ENCODE measurements at places on chromosomes 2 and 18. TPM values are rescaled to one million over a fixed set of nuclear protein-coding genes. Genes with fewer than 3 reads are reported as not detected.

GRCh38 chr2:26650713-26651469 lies 9.7 kb upstream of the CIB4 start:
- DNase-seq: no peak

DNA sequence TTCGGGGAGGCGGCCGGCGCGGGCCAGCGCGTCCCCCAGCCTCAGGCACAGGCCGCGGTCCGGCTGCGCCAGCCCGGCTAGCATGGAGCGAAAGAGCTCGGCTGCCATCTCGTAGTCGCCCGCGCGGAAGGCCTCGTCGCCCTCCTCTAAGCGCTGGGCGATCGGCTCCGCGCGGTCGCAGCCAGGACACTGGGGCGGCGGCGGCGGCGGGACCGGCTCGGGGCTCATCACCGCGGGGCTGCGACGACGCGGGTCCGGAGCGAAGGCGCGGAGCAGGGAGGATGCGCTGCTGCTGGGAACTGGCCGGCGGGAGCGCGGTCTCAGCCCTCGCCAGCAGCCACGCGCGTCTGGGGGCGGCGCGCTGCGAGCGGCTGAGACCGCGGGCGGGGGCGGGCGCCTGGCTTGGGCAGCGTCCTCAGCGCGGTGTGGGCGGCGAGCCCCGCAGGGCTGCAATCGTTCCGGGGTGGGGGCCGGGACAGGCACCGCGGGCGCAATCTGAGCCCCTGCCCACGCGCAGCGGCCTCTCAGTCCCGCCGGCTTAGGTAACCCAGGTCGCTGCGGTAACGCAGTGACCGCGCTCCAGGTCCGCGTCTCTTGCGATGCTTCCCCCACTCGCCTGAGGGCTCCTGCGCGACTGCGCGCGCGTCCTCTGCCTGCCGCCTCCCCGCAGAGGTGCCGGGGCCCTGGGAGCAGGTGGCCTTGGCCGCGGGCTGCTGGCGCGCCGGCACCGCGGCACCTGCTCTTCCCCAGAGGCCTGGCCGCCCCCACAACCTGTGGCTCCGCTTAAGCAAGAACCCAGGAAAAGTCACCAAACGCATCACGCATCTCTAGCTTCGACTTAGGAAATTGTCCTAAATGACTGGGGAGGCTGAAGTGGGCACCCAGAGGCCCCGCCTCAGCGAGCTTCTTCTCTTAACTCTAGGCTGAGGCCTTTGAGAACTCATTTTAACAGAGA lies at the start of gene LONRF2:
Gene LONRF2 (minus strand): TSS at position 636 of the 955 bp plus-strand sequence. CDS start 408 bp downstream, at position 228.
- DNase-seq: no peak

GRCh38 chr2:102660070-102660469 lies 40.7 kb downstream of the SLC9A2 start:
- DNase-seq: no peak

DNA sequence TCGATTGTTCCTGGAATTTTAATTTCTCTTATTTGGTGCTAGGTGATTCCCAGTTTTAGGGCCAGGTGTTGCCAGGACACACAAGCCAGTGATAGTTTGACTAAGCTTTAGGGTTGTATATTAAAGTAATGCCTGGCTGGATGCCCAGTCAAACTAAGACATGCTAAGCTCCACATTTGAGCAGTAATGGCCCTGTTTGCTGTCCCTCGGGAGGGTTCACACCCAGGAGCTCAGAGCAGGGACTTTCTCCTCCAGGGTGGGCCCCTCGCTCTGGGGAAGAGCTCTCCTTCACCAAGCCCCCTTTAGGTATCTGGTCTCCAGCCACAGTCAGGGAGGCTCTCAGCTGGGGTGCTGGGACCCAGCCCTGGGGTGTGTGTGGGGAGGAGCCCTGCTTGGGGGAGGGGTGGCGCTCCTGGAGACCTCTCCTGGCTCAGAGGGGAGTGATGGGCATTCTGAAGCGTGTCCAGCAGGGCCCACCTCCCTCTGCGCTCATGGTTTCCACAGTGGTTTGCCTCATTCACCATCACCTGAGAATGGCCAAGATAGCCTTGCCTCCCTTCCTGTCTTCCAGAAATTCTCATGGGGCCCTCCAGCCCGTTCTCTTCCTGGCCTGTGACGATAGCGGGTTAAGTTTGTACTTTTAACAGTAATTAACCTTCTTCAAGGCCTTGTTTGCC lies 31.7 kb downstream of the INPP4A start:
- no peak for DNase-seq

The HAAO gene
- total RNA-seq: not detected

GRCh38 chr2:213219816-213220215 lies 64.4 kb upstream of the SPAG16 start:
- DNase-seq: no peak

Data from H4 (cell line).